ENCODE measurements at places on chromosomes 16 and 17.

GRCh38 chr16:87178977-87179376, 138.2 kb downstream of the C16orf95 start:
- no peak overlapping the region for H3K4me3 ChIP-seq
- DNase-seq: no peak
- no peak overlapping the region for H3K27ac ChIP-seq
- H3K4me1 ChIP-seq: no peaks in the 10 kb centered on the region
- H3K27me3 ChIP-seq: peaks cover 41% of the 10 kb centered on the region

- no peak overlapping the region for H3K4me3 ChIP-seq
- peak overlapping the region; percentile 42 for H3K27ac ChIP-seq
- H3K4me1 ChIP-seq: peaks cover 29% of the 10 kb centered on the region
- H3K27me3 ChIP-seq: peaks cover 4% of the 10 kb centered on the region
- no peak for DNase-seq
Observed at GRCh38 chr17:45977976-45978626, 20.9 kb upstream of the STH start.

DNA sequence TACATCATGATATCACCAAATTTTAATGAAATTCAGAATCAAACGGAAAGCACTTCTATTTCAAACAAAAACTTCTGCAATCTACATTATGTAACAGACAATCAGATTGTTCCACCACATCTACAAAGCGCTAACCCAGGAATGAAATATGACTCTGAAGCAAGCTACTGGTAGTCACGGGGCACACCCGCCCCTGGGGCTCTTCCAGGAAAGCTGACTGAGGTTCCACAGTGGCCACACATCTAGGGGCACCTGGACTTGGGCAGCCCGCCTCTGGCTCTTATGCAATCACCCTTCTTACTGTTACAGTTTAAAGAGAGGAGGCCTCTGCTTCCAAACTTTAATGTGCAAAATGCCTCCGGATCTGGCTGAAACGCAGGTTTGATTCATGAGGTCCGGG, 27.5 kb downstream of the ZCCHC14 start:
- H3K27me3 ChIP-seq: peaks cover 14% of the 10 kb centered on the region
- DNase-seq: no peak
- no peaks in the 10 kb centered on the region for H3K36me3 ChIP-seq

GRCh38 chr16:85069171-85069570, 41.6 kb downstream of the KIAA0513 start:
- no peak overlapping the region for H3K27ac ChIP-seq
- H3K36me3 ChIP-seq: no peaks in the 10 kb centered on the region
- H3K27me3 ChIP-seq: peaks cover 6% of the 10 kb centered on the region
- no peak for DNase-seq

- H3K27me3 ChIP-seq: no peaks in the 10 kb centered on the region
- no peak for DNase-seq
- H3K36me3 ChIP-seq: peaks cover 18% of the 10 kb centered on the region
- no peak overlapping the region for H3K4me3 ChIP-seq
- no peak overlapping the region for H3K27ac ChIP-seq
Observed at GRCh38 chr16:53285236-53285635, 149.0 kb upstream of the RBL2 start.
